Stimulated activated CD8-positive, alpha-beta memory T cell treated with anti-CD3 and anti-CD28 coated beads, Interleukin-7, amount 100 ng/mL, for 4 hours (primary cell): ENCODE measurements at places on chromosomes 6 and 20.
A peak's percentile ranks its signal among the peaks of the same experiment; 100 is the strongest.

- DNase-seq, result no peak
Observed at GRCh38 chr6:10410207-10411050, 4.4 kb downstream of the TFAP2A start.

GRCh38 chr6:134064461-134064860 is 12.0 kb upstream of the SLC2A12 start:
- DNase-seq, result no peak

DNA sequence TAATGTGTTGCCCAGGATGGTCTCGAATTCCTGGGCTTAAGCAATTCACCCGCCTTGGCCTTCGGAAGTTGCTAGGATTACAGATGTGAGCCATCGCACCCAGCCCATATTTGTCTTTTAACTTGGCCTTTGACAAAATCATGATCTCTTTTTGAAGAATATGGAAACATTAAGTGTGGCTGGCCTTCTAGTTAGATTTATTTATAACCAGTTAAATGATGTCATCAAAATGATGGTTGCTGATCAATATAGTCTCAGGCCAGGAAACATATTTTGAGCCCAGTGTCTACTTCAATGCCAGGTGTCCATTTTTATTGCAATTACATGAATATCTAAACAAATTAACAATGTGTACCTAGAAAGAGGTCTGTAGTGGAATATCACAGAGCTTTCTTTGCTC is 69.4 kb downstream of the TMEM200A start:
- DNase-seq, result no peak

- DNase-seq, result no peak
Observed at GRCh38 chr6:125063307-125063706, 90.3 kb upstream of the TPD52L1 start.

DNA sequence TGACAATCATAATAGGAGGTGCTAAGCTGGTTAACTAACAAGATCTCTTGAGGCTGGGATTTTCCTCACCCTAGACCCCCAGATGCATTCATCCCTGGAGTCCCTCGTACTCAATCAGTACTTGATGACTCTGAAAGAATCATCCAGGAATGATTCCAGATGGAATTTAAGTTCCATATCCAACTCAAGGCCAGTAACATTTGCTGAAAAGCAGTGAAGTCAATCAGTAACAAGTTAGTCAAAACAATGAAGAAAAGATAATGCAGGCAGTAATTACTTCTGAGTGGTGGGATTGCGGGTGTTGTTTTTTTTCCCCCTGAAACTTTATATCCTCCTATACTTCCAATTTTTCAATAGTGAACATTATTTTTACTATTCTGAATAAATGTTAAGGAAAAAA is 18.6 kb downstream of the GMDS start:
- no peak for DNase-seq

- DNase-seq, result peak; percentile 12
Observed at GRCh38 chr6:130018744-130019325, 454 bp downstream of the L3MBTL3 start.

DNA sequence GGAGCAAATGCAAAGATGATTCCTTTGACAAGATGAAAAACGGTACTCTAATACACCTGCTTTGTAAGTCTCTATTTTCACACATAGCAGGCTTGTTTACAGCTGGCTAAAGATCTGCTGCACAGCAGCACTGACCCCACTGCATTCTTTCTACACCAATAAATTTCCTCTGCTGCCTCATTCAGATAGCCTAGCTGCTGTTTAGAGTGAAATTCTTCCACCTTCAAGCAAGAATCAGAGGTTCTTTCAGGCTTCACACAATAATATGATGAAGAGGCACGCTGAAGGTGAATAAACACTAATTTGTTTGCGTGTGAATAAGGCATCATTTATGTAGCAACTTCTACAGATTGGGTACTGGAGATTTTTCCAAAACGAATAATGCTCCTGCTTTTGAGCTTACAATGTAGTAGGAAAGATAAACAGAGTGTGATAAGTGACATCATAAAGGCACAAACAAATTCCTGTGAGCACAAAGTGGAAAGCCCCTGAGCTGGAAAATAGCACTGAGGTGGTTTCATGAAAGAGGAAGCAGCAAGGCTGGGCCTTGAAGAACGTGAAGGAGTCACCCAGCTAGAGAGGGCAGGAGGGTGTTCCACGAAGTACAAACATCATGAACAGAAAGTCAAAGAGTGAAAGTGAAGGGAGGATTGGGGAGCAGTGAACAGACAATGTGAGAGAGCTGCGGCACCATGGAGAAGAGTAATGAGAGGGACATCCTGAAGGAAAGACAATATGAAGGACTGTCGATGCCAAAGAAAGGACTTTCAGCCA is 543.4 kb downstream of the CD83 start:
- peak; percentile 18 for DNase-seq

GRCh38 chr6:7236306-7237209 is 76.4 kb downstream of the SSR1 start:
- no peak for DNase-seq

GRCh38 chr20:9147547-9148024 is 78.7 kb downstream of the PLCB4 start:
- no peak for DNase-seq

GRCh38 chr20:48772183-48772976 is 55.4 kb downstream of the PREX1 start:
- DNase-seq, result no peak

DNA sequence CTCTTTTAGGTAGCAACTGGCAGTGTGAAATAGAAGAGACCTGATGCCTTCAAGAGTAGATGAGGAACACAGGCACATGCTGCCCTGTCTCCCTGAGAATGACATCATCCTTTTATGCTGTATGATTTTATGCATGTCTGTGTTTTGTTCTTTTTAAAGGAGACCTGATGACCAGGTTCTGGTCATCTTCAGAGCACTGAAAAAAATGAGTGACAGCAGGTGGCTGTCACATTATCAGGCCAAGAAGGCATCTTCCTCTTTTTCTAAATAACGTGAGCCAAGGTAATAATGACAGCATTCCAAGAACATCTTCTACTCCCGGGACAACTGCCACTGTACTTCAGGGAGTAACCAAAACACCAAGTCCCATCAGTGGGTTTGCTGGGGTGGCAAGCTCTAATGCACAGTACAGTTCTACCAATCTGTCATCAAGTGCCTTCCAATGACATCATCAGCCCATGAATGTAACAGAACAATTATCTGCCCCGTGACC is 28.9 kb downstream of the CNKSR3 start:
- DNase-seq, result no peak

GRCh38 chr6:13795041-13795750 is 19.2 kb downstream of the MCUR1 start:
- DNase-seq, result peak; percentile 68

DNA sequence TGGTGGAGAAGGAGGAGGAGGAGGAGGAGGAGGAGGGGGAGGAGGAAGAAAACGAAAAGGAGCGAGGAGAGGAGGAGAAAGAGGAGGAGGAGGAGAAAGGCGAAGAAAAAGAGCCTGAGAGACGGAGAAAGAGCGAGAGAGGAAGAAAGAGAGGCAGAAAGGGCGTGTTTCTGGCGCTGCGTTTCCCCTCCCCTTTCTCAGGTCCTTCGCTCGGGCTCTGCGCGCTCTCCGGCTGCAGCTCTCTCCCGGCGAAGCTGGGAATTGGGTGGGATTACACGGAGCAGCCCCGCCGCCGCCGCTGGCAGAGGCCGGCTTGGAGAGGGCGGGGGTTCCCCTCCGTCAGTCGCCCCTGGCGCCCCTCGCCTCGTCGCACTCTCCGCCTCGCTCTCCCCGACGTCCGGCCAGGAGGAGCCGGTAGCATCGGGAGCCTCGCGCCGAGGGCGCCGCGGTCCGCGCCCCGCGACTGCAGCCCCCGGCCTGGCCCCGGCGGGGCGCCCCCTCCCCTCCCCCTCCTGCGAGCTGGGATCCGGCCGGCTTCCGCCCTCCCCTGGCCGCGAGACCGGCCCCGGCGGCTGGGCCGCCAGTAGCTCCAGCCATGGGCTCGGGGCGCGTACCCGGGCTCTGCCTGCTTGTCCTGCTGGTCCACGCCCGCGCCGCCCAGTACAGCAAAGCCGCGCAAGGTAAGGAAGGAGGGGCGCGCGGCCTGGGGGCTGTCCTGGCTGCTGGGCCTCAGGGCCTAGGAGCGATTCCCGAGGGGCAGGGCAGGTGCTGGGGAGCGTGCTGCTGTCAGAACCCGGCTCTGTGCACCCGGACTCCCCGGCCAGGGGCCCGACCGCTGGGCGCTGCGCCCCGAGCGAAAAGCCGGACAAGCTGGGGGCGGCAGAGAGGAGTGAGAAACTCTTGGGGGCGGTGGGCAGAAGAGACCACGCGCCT is at the start of gene SCUBE3:
Gene SCUBE3, plus strand, starts transcription at position 133 of the 933 bp plus-strand sequence. Its CDS starts 463 bp downstream, at position 596.
- DNase-seq, result no peak

GRCh38 chr6:85168146-85168545 is 281.7 kb upstream of the NT5E start:
- DNase-seq, result no peak

- DNase-seq, result no peak
Observed at GRCh38 chr6:109079981-109080380, 14.7 kb downstream of the SESN1 start.

DNA sequence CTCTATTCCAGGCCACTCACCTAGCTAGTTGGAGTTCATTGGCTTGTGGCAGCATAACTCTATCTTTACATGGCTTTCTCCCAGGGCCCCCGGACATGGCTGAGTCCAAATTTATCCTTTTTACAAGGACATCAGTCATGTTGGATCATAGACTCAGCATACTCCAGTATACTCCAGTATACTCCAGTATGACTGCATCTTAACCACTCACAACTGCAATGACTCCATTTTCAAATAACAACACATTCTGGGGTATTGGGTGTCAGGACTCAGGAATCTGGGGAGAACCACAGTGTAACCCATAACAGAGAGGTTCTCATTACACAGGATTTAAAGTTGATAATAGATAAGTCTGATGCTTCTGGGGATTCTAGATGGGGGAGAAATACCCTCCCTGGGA is 53.8 kb upstream of the TSHZ2 start:
- no peak for DNase-seq

DNA sequence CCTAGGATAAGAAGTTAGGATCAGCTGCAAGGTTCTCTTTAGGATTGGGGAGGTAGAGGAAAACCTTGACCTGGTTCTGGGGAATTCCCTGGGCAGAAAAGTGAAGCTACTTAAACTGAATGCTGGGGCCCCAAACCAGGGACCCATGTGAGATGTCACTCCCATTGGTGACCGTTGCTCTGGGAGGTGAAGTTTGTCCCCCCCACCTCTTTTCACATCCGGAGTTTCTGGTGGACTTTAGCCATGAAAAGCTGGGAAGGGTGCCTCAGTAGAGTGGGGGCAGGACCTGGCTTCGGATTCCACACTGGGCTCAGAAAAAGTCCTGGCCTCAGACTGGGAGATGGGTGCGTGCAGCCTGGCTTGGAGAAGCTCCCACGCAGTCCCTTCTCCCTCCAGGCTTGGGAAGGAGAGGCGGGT is 13.2 kb downstream of the TJAP1 start:
- no peak for DNase-seq

GRCh38 chr6:137736048-137736818 is 130.8 kb upstream of the TNFAIP3 start:
- no peak for DNase-seq

GRCh38 chr6:158762787-158763433 is 56.3 kb downstream of the EZR start:
- no peak for DNase-seq

DNA sequence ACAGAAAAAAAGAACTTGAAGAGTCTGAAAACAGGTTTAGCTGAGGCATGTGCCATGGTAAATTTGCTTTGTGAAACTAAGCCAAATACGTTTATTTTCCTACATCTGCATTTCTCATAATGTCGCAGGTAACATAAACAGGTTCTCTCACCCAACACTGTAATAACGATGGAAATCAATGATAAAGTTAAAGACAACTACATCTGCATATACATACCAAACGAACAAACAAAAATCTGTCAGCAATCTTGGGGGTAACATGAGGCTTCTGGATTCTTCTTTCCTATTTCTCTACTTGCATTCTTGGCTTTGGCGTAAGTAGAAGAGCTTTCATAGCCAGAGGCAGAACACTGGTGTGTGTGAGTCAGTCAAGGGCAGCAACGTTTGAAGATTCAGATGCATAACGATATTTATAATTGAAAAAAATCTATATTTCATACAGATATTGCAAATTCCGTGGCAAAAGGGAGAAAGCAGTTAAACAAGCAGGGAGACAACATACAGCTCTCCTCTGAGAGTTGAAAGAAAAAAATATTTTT is 195.1 kb downstream of the EDN1 start:
- no peak for DNase-seq

DNA sequence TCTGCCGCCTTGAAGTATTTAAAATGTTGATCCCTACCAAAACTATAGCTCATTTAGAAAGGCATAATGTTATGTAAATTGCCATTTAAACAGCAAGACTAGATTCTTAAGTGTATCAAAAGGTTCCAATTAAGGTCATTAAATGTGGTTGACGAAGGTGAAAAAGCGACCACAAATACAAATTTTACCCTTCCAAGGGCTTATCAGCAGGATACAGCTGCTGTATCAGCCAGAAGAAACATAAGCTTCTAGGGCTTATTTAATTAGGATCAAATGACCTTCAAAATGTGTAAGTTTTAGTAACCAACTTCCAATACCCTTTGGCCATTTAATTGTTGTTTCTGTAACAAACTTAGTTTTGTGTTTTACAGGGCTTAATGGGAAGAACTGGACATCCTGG is 139.9 kb downstream of the COL9A1 start:
- DNase-seq, result no peak

- DNase-seq, result no peak
Observed at GRCh38 chr20:20207872-20208271, 155.5 kb downstream of the CFAP61 start.

GRCh38 chr6:169415179-169415578 is 161.5 kb upstream of the THBS2 start:
- no peak for DNase-seq

GRCh38 chr20:2047456-2048092 is 53.7 kb upstream of the PDYN start:
- DNase-seq, result no peak

- peak; percentile 60 for DNase-seq
Observed at GRCh38 chr20:41617059-41617901, 897 bp downstream of the CHD6 start.

- DNase-seq, result no peak
Observed at GRCh38 chr6:109816452-109817374, 125.6 kb downstream of the FIG4 start.

GRCh38 chr6:35328108-35328723 is 14.1 kb upstream of the PPARD start:
- DNase-seq, result no peak

GRCh38 chr6:105733556-105734162 is 330.8 kb upstream of the PREP start:
- DNase-seq, result no peak

DNA sequence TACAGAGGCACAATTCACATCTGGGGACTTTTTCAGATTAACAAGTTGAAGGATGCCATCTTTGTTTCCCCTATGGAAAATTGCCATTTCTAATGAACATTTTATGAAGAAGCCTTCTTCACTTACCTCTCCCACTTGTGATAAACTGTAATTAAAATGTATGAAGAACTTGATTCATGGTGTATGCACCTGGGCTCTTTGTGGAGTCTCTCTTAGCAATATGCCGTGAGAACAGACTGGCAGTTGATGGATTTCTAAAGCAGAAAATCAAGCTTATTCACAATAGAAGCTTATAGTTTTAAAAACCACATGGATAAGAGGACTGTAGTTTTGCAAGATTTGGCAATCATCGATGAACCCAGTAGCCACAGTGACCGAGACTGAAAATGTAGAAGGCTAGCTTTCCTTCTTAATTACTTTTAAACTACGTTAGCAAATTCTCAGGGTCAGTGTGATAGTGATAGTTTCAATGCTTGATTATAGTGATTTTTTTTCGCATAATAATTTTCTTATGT is 270.6 kb downstream of the PRL start:
- no peak for DNase-seq
